Substantia nigra (tissue), 51 donors: ENCODE measurements at places on chromosomes 16 and 17.
A peak's percentile ranks its signal among the peaks of the same experiment; 100 is the strongest.

GRCh38 chr16:88857728-88858339 is 907 bp downstream of the TRAPPC2L start:
- DNase-seq: peak; percentile 73

DNA sequence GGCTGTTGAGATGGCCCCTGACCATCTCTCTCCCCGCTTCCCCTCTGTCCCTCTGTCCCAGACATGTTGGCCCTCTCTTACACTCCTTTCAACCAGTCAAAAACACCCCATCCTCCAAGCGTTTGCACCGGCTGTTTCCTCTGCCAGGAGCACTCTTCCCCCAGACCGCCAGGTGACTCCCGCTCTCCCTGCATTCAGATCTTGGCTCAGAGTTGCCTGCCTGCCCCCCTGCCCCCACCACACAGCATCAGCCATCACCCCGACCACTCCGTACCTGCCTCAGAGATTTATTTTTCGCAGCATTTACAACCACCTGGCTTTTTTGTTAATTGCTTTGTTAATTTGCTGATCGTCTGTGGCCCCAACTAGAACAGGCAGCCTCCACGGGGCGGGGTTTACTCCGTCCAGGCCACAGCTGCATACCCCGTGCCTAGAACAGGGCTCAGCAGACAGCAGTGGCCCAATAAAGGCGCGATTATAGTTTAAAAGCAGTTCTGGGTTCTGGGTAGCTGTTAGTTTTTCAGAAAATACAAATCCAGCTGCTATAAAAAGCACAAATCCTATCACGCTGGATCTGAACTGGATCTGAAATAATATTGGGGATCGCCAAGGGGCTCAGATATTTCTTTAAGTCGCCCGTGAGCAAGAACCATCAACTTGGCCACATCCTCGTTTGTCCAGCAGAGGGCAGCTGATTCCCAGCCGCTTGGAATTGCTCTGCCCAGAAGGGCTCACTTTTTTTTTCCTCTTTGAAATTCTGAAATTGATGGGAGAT is 173.6 kb downstream of the IRF8 start:
- peak; percentile 32 for DNase-seq

DNA sequence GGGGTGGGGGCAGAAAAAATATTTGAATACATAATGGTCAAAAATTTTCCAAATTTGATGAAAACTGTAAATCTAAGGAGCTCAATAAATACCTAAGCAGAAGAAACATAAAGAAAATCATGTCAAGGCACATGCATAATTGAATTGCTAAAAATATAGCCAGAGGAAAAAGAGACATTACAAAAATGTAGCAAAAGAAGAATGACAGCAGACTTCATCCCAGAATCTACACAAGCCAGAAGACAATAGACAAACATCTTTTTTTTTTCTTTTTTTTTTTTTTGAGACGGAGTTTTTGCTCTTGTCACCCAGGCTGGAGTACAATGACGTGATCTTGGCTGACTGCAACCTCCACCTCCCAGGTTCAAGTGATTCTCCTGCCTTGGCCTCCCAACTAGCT is 62.0 kb upstream of the ATP2A3 start:
- DNase-seq: no peak

- no peak for DNase-seq
Observed at GRCh38 chr16:80893686-80894085, 89.3 kb upstream of the CDYL2 start.

- peak; percentile 58 for DNase-seq
Observed at GRCh38 chr16:66900721-66901441, 17.8 kb downstream of the CDH16 start.

- DNase-seq: no peak
Observed at GRCh38 chr17:59115474-59115873, 8.8 kb upstream of the TRIM37 start.

DNA sequence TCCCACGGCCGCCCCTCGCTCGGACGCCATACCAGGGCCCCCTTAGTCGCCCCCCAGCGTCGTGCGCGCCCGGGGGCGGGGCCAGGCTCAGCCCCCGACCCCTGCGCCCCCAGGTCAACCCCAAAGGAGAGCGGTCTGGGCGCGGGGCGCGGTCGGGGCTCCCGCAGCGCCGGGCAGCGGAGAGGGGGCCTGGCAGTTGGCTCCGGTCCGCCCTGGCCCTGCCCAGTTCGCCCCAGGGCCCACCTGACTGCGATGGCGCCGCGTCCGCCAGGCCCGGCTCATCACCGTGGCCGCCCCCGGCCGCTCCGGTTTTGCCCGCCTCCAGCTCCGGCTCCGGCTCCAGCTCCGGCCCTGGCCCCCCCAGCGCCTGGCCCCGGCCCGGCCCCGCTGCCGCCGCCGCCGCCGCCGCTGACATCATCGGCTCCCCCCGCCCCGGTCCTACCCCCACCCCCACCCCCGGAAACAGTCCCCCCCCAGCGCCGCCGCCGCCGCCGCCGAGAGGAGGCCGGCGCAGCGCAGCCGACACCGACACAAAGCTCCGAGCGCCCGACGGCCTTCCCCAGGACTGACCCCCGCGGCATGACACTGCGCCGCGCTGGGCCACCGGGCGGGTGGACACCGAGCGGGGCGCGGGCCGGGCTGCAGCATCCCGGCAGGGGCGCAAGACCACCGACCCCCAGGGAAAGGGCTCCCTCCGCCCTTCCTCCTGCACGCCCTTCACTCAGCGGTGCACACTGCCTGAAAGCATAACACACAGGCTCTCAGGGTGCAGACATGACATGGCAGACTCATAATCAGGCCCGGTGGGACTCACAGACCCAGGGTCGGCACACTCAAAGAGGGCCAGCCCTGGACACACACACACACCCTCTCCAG is at the start of gene ZBTB4:
TSS of gene ZBTB4 (minus strand) at position 419 of the 876 bp plus-strand sequence. CDS start 12,830 bp downstream, outside the sequence.
- DNase-seq: peak; percentile 72

GRCh38 chr17:60439501-60439900 is 17.2 kb downstream of the CHCT1 start:
- no peak for DNase-seq

DNA sequence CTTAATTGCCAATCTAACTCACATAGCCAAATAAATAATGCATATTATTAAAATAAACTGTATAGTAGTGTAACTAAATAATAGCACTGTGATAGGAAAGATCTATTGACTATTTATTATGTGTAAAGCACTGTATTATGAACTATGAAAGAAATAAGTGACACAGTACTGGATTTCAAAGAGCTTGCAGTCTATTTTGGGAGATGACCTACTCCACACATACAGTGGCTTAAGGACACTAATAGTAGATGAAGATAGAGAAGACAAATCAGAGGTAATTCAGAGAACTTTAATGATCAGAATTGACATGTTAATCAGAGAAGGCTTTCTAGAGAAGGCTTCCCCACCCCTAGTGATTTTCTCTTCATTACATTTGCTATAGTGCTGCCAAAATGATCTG is 14.6 kb downstream of the LASP1NB start:
- DNase-seq: no peak

GRCh38 chr17:77441130-77441920 is 300.6 kb downstream of the SEC14L1 start:
- DNase-seq: no peak

GRCh38 chr16:30747331-30747730 is 894 bp upstream of the PHKG2 start:
- DNase-seq: no peak

DNA sequence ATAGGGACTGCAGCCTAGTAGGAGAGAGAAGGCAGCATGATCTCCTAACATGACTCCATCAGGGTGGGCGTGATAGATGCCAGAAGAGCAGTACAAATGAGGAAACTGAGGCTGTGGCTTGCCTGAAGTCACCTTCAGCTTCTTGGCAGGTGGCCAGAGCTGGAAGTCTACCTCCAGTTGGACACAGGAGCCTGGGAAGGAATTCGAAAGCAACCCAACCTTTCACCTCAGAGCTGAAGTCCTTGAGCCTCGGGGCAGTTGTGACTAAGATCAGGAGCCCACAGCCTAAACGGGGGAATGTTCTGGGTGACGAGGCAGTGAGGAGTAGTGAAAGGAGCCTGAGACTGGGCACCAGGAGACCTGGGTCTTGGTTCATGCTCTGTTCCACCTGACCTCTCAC is 9.4 kb upstream of the SLC52A1 start:
- DNase-seq: no peak

DNA sequence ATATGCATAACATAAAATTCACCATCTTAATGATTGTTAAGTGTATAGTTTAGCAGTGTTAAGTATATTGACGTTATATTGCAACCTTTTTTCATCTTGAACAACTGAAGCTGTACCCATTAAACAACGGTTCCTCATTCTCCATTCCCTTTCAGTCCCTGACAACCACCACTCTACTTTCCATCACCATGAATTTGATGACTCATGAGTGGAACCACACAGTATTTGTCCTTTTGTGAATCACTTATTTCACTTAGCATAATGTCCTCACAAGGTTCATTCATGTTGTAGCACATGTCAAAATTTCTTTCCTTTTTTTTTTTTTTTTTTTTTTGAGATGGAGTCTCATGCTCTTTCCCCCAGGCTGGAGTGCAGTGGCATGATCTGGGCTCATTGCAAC is 46.0 kb downstream of the HOXB1 start:
- no peak for DNase-seq

- DNase-seq: no peak
Observed at GRCh38 chr17:73151916-73152632, 12.7 kb upstream of the SSTR2 start.

DNA sequence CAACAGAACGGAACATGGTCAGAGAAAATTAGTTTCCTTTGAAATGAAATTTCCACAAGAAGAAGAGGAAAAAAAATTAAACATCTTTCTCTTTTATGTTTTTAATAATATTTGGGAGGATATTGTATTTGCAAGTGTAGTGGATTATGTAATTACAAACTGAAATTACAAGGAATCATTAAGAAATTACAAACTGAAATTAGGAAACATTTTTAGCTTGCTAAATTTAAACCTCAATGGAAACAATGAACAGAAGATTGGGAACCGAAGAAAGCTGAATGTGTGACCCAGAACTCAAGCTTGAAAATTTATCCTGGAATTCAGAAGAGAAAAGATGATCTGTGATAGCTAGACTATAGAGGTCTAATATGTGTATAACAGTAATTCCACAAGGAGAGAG is 4.4 kb upstream of the PIK3R5 start:
- DNase-seq: no peak

- no peak for DNase-seq
Observed at GRCh38 chr17:30605027-30605426, 127.8 kb downstream of the GOSR1 start.

DNA sequence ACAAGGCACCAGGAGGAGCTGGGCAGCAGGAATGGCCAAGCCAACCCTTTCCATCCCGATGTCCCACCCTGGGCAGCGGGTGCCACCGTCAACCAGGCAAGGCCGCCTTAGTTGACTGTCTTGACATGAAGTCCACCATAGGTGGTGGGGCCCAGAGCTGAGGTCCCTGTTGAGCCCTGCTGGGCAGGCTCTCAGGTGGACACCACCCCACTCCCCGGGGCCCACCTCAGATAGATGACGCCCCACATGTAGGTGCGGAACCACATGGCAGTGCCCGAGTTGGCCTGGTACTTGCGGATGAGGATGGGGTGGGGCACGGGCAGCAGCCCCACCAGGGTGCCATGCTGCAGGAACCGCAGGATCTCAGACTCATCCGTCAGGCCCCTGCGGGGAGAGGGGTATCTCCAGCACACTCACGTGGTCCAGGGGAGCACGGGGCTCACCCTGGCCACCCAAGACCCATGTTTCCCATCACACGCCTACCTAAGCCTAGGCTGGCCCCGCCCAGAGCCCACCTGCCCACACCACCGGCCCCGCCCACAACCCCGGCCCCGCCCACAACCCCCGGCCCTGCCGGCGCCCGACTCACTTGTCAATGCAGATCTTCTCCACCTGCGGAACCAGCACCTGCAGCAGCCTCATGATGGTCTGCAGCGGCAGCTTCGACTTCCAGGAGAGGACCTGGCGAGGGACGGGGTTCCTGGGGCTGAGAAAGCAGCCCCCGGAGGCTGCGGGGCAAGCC is 16.2 kb downstream of the OTOP3 start:
- no peak for DNase-seq

GRCh38 chr17:41492351-41492750 is 2.6 kb upstream of the KRT36 start:
- no peak for DNase-seq

DNA sequence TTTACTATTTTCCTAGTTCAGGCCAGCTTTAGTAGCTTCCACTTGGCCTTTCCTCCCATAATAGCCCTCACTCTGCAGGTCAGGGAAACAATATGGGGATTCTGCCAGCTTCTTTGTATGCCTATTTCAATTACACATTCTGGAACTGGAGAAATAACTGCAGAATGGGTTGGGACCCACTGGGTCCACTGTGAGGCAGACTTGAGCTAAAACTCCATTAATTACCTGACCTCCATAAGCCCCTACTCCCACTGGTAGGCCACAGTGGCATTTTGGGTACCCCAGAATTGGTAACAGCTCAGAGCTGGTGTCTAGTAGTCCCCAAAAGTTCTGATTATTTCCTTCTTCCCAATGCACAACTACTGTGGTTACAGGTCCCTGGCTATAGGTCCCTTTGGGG is 16.7 kb upstream of the TENT4B start:
- no peak for DNase-seq

- no peak for DNase-seq
Observed at GRCh38 chr17:30378241-30378824, 394 bp upstream of the CPD start.

DNA sequence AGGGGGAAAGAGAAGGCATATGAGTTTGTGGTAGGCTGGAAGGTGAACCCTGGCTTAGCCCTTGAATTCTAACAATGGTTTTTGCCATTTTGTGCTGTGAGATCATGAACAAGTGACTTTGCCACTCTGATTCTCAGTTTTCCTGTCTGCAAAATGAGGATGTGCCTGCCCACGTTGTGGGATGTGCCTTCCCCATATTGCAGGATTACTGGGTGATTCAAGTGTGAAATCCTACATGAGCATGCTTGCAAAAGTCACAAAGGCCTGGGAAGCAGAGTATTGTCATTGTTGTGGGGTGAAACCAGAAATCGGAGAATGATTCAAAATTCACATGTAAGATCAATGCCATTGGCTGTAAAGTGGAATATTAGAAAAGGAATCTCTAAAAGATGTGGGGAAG is 28.6 kb upstream of the TVP23A start:
- no peak for DNase-seq

- DNase-seq: no peak
Observed at GRCh38 chr16:82031116-82032084, 3.7 kb upstream of the HSD17B2 start.

DNA sequence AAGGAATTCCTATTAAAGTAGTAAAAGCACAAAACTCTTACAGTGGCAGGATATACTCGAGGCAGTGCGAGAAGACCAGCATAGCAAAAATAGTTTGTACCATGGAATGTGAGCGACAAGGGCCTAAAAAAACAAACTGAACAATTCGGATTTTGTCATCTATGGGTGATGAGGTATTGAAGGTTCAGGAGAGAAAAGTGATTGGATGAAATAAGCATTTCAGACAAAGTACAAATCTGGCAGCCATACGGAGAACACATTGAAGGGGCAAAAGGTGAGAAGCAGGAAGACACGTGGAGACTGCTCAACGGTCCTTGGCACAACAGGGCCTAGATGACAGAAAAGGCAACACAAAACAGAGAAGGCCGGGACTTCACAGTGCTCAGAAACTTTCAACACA is 22.5 kb downstream of the MYH10 start:
- DNase-seq: no peak
